Astrocyte (in vitro differentiated cells and primary cell): ENCODE measurements at places on chromosomes 1 and 21. TPM values are rescaled to one million over a fixed set of nuclear protein-coding genes. Genes with fewer than 3 reads are reported as not detected.

GRCh38 chr1:237042892-237043576, 1.1 kb downstream of the RYR2 start:
- no peak for DNase-seq

Gene CHRNB2
- 0.20 and 0.24 TPM in 2 replicates for total RNA-seq

Gene CD244
- total RNA-seq = not detected in 2 replicates

DNA sequence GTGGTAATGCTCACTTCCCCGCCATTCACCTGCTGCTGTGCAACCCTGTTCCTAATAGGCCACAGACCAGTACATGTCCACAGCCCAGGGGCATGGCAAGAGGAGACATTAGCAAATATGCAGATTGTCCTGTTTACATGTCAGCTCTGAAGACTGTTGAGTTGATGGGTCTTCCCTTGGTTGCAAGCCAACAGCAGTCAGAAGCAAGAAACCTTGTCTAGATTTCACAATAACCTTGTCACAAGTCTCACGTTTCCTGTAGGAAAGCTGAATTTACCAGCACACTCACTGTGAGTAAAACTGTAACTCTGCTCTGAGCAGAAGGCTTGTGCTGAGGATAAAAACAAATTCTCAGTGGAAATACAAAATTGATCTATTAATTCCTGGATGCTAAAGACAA, 195.1 kb downstream of the HLX start:
- no peak for DNase-seq

- DNase-seq = no peak
Measured at GRCh38 chr1:7224081-7224534, 438.9 kb downstream of the CAMTA1 start.

DNA sequence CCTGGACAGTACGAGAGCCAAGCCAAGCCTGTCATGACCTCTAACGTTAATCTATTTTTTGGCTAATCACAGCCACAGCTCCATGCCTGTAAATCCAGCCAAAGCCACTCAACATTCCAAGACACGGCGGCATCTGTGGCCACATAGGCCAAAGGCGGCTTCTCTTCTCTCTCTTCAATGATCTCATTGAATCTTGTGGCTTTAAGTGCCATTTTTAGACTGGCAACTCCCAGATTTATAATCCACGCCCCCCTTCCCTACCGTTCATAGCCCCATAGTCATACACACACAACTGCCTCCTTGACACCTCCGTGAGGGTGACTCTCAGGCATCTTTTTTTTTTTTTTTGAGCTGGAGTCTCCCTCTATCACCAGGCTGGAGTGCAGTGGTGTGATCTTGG, 5.7 kb upstream of the SELENON start:
- DNase-seq = peak; percentile 48

- peak; percentile 29 for DNase-seq
Measured at GRCh38 chr1:109399326-109399957, 1.7 kb upstream of the SORT1 start.

DNA sequence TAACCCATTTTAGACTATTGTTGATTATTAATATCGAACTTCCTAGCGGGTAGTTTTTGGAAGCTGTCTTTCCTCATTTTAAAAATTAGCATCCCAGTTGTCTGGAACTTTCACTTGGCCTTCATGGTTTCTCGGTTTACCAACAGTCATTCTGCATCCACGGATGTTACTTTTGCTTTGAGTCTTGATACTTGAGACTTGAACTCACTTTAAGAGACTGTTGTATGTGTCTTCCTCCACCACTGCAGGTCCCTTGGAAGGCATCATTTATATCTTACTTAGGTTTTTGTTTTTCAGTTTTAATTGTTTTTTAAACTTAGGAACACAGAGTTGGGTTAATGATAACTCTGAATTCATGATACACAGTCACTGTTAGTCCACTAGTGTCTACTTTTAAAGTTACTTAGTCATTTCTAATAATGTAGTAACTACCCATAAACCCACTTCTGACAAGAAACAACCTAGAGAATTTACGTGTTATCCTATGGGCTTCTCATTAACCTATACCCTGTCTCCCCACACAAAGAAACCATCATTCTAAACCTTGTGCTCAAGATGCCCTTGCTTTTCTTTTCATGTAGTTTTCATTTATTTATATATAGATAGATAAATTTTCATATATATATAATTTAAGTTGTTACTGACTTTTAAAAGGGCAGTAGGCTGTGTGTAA, 152.6 kb downstream of the ZP4 start:
- DNase-seq = no peak

DNA sequence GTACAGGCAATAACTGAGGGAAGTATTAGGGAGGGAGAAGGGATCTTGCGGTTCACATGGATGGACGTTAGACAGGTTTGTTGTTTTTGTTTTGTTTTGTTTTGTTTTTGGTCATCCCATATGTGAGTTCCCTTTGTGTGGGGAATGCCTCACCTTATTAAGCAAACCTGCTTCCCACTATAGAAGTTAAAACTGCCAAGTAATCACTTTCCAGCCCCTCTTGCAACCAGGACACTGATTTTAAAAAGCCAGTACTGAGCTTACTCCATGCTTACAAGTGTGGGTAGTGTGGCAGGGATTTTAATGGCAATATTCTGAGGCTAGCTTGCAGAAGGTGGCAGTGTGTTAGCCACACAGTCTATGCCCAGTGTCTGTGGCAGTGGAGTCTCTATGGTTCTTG, 26.5 kb downstream of the SPATA45 start:
- DNase-seq = no peak

Gene DYRK3
- total RNA-seq = 8.2 and 8.7 TPM in 2 replicates

DNA sequence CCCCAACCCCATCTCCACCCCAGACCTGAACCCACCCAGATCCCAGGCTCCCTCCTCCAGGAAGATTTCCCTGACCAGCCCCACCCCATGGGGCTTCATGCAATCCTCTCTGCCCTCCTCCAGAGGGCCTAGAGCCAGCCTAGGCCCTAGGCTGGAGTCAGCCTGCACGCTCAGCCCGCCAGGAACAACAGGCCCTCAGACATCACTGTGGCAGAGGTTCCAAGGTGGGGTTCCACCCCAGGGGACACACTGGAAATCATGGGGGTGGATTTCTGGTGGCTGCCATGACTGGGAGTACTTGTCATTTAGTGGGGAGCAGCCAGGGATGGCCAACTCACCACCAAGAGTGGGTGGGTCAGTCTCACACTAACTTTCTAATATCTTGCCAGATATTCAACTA, 122.0 kb downstream of the GLIS1 start:
- peak; percentile 5 for DNase-seq

- DNase-seq = peak; percentile 32
Measured at GRCh38 chr1:210264496-210265380, 32.1 kb downstream of the SERTAD4 start.

GRCh38 chr1:3319874-3320245, 134.6 kb upstream of the ARHGEF16 start:
- DNase-seq = peak; percentile 25

DNA sequence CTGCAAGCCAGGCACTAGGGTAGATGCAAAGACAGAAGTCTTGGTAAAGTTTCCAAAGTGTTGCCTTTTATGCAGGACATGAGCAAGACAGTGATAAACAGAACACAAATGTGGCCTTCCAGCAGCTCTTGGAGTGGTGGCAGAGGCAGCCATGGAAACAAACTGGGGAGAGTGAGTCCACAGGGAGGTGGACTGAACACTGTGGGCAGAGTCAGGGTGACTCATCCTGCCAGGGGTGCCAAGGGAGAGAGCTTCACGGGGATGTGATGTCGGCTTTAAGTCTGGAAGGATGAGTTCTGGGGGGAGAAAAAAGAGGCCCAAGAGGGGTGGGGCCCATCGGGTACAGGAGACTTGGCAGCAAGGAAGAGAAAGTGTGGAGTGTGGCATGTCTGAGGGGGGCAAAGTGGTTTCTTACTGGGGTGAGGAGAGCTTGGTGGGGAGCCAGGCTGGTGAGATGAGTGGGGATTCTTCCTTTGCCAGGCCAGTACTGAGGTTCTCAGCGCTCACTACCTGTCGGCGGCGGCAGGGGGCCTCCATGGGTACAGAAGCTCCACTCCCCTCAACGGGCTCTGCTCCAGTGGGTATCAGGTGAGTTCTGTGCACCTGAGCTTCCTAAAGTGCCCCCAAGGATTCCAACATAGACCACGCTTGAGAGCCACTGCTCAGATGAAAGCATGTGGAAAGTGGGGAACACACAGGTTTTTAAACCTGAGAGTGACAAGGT, 41.8 kb downstream of the KIAA0040 start:
- DNase-seq = no peak

DNA sequence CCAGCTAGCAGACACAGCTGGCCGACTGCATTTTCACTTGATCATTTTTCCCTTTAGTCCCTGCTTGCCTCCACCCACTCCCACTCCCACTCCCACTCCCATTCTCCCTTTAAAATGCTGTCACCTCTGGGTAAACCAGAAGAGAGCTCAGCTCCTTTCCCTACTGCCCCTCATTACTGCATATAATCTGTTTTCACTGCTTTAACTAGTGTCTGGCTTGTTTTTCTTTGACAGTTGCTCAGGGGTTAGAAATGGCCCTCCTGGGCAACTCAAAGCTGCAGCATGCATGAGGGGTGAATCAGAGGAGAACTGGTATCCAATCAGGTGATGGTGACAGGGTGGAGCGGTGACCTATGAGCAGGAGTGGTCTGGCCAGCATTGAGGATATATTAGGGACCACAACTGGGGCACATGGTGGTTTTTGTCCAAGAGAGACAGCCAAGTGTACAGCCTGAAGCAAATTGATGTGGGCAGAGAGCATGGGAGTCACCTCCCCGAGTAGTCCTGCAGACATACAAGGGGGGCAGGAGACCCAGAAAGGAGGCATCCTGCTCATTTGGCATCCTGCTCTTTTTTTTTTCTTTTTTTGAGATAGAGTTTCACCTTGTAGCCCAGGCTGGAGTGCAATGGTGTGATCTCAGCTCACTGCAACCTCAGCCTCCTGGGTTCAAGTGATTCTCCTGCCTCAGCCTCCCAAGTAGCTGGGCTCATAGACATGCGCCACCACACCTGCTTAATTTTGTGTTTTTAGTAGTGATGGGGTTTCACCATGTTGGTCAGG, 42.6 kb upstream of the SRSF10 start:
- DNase-seq = peak; percentile 93

DNA sequence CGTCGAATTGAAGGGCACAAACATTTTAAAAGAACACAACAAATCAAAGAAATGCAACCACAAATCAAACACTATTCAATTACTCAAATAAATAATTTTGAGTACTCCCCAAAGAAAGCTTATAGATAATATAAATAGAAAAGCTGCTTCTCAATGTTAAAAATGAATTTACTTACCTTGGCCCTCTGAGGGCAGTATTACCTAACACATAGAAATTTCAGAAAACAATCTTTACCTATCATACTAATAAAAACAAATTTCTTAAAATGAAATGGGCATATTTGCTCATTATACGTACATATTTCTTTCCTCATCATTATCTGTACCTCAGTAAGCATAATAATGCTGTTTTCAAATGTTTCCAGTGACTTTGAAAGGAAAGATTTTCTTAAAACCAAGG, 141.8 kb downstream of the AKT3 start:
- no peak for DNase-seq

DNA sequence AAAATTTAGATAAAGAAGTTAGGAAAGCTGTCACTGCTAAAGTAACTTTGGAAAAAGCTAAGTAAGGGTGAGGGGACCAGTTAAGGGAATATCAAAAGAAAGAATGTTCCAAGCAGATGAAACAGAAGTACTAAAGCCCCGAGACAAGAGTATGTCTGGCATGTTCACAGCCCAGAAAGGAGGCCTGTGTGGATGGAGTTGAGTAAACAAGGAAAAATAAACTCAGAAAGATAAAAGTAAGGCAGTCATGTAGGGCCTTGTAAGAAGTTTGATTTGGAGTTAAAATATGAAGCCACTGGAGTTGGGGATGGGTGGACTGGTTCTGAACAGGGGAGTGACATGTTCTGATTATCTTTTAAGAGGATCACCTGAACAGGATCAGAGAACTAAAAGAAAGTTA, 177.9 kb downstream of the CDC42BPA start:
- no peak for DNase-seq

Gene GPN2
- total RNA-seq = 24.5 and 25.5 TPM in 2 replicates

Gene IQGAP3
- total RNA-seq = 1.9 and 2.2 TPM in 2 replicates

- peak; percentile 78 for DNase-seq
Measured at GRCh38 chr1:184388319-184388889, 1.6 kb downstream of the C1orf21 start.

GRCh38 chr1:227886503-227886961, 61.2 kb downstream of the WNT9A start:
- no peak for DNase-seq

Gene AK5
- 1.7 and 4.4 TPM in 2 replicates for total RNA-seq

Gene KRTAP19-3
- total RNA-seq = not detected in 2 replicates

DNA sequence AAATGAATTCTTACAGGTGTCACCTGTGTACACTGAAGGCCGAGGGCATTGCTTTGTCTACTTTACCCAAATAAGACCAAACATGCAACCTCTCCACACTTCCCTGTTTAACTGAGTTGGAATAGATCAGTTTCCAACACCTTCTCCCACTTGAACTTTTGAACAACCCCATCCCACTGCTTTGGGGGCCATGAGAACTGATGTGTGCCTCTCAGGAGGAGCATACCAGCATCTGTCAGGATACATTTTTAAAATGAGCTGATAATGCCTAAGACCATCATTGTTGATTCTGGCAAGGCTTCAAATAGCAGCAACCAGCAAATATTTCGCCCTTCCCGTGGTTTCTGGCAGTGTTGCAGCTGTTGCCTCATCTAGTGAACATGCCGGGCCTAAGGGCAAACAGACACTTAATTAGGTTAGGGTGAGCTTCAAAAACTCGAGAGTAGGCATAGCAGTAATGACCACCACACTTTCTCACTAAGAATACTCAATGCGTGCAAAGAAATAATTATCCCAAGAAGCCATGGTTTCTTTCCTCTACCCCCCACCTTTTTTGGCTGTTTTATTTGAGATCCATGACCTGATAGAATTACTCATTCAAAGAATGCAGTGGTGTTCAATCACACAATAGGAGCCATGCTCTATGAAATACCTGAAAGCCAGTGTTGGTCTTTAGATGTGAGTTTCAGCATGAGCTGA, 63.7 kb downstream of the MAP10 start:
- DNase-seq = peak; percentile 97

DNA sequence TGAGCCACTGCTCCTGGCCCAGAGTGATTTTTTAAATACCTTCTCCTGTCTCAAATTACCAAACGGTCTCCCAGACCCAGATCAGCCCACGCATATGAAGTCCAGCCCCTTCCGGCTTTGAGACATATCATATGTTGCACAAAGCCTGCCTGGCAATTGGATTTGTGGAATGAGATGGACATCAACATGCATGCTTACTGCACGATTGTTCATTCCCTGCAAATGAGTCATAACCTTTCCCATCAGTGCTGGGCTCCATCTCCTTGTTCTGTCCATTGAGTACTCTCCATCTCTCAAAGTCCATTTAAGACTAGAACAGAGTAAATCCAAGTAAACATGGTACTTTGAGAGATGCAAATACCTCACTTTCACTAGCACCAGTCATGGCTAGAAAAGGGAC, 612.2 kb upstream of the USP24 start:
- DNase-seq = peak; percentile 96

- DNase-seq = no peak
Measured at GRCh38 chr1:201999625-202000238, 10.7 kb upstream of the ELF3 start.

- DNase-seq = no peak
Measured at GRCh38 chr1:216238844-216239243, 184.4 kb downstream of the USH2A start.

- DNase-seq = no peak
Measured at GRCh38 chr1:175702079-175702795, 41.2 kb downstream of the TNR start.

- DNase-seq = peak; percentile 56
Measured at GRCh38 chr1:17059391-17060305, 5.8 kb upstream of the SDHB start.
